ENCODE measurements at places on chromosomes 16 and 17. TPM values are rescaled to one million over a fixed set of nuclear protein-coding genes. Genes with fewer than 3 reads are reported as not detected.

Gene ABCC11
- total RNA-seq, result 0.24 TPM

Gene OTOP3
- total RNA-seq, result not detected

Gene SPATA32
- total RNA-seq, result not detected

Gene HBA2
- total RNA-seq, result 87.5 TPM

Gene BICDL2
- total RNA-seq, result not detected

Gene RHBDL3
- not detected for total RNA-seq

Gene CPHXL2
- not detected for total RNA-seq

- no peak for DNase-seq
Observed at GRCh38 chr17:1328437-1328836, 49.0 kb downstream of the TRARG1 start.

- DNase-seq, result no peak
Observed at GRCh38 chr16:50982808-50983207, 168.3 kb downstream of the SALL1 start.

GRCh38 chr16:19066988-19067348, 446 bp upstream of the COQ7 start:
- no peak for DNase-seq

DNA sequence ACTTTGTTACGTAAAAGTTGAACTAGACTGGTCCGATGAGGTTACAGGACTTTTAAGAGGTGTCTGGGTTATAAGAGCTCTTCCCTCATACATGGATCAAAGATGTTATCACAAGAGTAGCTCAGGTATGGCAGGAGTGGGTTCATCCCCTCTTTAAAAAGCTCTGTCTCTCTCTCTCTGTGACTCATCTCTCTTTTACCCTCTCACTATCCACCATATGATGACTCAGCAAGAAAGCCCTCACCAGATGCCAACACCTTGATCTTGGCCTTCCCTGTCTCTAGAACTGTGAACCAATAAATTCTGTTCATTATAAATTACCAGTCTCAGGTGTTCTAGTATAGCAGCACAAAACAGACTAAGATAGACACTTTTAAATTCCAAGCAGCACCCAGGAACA, 1.9 kb upstream of the CLEC19A start:
- no peak for DNase-seq

DNA sequence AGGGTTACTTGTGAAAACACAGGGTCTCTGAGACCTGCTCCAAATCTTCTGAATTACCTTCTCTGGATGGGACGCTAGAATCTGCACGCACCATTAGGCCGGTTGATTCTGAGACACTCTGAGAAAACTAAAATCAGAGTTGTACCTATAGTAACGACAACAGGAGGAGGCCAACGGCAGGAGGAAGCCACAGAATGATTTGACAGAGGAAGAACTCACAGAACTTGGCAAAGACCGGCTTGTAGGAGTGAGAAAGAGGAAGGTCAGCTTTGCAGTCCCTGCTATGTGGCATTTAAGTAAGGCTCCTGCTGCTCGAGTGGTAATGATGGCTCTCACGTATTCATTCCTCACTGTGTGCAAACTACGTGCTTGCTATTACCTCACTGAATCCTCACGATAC, 483.0 kb downstream of the TMEM114 start:
- no peak for DNase-seq

- no peak for DNase-seq
Observed at GRCh38 chr16:89066721-89067120, 26.9 kb upstream of the ACSF3 start.

GRCh38 chr17:51189628-51190027, 23.4 kb downstream of the NME2 start:
- no peak for DNase-seq

- DNase-seq, result no peak
Observed at GRCh38 chr16:11985250-11985649, 8.7 kb downstream of the SNX29 start.

DNA sequence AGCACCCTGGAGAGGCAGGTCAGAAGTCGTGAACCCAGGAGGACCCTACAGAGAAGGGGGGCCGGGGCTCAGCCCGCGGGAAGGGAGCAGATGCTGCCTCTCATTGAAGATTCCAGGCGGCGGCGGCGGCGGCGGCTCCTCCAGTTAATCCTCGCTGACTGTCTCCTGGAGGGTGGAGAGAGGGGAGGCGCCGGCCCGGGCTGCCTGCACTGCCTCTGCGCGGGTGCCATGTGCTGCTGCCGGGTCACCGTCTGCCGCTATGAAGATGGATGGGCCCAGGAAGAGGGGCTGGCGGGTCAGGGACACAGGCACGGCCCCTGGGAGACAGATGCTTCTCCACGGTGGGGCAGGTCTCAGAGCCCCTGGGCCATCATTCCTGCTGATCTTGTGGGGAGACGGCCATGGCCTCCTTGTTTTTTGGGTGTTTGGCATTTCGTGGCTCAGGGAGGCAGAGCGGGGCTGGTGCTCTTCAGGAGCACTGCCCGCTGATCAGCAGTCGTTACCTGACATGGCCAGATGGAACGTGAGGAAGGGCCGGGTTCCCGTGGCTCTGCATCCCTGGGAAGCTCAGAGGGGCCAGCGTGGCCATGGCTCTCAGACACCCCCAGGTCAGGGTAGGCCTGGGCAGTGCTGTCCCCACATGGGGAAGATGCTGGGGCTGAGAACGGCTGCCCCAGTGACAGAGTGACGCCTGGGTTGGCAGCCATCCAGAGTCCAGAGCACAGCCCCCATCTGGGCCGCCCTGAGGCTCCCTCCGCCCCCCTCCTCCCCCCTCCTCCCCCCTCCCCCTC, 36.1 kb downstream of the GINS2 start:
- no peak for DNase-seq

DNA sequence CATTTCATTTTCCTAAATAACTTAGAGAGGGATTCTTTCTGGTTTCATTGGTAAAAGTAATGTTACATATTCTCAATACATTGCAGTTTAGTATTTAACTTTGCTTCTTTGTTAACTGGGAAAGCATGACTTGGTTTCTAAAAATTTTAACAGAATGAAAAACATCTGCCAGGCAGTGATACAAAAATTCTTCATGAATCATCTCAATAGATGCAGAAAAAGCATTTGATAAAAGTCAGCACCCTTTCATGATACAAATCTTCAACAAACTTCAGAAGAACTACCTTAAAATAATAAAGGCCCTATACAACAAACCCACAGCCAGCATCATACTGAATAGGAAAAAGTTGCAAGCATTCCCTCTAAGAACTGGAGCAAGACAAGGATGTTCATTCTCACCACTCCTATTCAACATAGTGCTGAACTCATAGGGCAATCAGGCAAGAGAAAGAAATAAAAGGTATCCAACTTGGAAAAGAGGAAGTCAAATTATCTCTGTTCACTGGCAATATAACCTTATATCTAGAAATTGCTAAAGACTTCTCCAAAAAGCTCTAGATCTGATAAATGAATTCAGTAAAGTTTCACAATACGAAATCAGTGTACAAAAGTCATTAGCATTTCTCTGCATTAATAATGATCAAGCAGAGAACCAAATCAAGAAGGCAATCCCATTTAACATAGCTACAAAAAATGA, 50.4 kb downstream of the SLFN5 start:
- no peak for DNase-seq

DNA sequence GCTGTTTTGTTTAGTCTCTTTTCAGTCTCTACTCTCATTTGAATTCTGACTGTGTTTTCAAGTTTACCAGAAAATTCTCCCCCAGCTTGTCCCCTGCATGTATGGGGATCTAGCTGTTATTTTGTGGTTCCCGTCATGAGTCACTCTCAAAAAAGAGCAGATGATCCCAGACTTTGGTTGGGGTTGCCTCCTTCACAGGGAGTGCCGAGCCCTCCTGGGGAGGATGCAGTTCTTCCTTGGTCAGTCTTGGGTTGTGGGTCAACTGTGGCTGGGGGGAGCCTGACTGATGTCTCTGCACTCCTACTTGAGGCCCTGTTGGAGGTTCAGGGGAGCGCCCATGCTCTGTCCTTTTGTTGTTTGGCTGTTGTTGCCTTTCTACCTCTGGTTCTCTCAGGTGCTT, 37.7 kb downstream of the EPN2 start:
- DNase-seq, result no peak

DNA sequence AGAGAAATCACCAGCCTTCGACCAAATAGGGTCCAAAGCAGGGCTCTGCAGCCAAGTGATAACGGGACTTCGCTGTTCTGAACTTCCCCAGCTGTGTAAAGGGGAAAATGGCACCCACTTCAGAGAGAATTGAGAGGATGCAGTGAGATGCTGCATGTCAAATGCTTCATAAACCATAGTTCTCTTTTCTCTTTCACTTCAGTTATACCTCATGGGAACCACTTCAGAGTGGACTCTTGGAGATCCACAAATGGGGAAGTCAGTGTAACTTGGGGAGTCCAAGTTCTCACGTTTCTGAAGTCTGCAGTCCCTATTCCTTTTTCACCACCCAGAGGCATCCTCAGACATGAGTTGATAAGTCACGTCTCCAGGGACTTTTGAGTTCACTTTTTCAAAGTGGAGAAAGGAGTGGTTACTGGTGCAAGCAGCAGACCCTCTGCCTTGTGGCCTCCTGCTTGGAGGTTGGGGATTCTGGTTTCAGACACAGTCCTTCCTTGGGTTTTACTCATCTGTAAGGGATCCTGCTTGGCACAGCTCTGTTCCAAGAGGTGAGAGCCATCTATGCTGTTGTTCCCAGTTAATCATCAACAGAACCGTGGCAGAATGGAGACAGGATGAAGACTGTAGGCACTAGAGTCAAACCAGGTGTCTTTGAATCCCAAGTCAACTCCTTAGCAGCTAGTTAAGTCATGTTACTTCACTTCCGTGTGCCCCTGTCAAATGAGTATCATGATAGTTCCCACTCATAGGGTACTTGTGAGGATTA, 123.4 kb upstream of the NOL11 start:
- DNase-seq, result no peak

GRCh38 chr16:48498769-48499631, 111.0 kb downstream of the N4BP1 start:
- no peak for DNase-seq

DNA sequence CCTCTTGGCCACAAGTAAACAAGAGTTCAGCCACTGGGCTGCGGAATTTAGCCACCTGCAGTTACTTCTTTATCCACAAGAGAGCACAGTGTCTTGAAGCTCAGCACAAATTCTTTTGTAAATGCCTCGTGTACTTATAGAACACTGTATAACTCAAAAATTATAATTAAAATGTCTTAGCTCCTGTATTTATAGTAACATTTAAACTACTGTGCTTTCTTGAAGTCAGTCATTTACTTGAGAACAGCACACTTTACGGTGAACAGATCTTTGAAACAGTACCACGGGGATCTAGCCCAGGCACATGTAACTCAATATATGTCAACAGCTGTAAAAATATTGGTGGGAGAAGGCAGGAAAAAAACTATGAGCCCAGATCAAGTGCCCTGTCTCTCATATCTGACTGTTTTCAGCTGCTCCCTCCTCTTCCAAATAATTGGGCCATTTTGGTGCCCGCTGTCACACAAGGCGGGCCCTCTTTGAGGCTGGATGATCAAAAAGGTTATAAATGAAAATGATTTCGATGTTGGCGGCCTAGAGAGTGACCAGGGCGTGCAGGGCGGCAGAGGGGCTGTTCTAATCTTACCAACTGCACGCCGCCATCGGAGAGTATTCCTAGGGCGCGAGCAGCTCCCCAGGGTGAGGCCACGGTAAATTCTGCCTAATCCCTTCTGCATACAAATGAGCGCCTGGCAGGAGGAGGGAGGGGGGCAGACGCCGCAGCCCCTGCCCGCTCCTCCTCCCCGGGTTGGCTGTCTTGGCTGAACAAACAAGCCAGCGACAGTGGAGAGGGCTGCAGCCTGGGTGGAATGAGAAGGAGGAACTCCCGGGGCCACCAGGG, 183.2 kb downstream of the C16orf78 start:
- DNase-seq, result no peak

DNA sequence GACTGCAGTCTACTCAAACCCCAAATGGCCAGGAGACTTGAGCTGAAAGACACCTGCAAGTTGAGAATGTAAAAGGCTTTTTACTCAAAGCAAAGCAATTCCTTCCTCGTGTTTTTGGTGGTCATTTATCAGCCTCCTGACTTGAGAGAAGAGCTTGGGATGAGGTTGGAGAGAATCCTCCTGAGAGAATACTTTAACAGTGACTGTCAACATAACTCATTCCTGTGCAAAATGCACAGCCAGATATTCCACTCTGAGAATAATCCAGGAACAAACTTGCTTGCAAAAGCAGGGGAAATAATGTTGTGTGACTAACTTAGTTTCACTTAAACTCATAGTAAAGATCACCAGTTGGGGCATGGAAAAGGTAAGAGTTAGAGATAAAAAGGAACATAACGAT, 53.4 kb downstream of the SNTB2 start:
- DNase-seq, result no peak

DNA sequence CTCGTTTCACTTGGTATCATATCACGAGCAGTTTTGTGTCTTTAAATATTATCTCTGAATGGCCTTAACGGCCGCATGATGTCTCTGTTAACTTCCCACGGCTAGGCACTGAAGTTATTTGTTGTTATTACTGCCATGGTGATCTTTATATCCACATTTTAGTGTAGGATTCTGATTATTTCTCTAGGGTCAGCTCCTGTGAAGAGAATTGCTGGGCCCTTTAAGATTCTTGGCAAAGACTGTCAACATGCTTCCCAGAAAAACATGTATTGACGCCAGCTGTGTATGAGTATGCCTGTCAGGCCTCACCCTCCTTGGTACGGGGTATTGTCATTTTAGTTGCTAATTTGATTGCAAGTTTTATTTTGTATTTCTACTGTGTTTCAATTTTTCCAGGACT, 263.5 kb downstream of the SNX29 start:
- no peak for DNase-seq

DNA sequence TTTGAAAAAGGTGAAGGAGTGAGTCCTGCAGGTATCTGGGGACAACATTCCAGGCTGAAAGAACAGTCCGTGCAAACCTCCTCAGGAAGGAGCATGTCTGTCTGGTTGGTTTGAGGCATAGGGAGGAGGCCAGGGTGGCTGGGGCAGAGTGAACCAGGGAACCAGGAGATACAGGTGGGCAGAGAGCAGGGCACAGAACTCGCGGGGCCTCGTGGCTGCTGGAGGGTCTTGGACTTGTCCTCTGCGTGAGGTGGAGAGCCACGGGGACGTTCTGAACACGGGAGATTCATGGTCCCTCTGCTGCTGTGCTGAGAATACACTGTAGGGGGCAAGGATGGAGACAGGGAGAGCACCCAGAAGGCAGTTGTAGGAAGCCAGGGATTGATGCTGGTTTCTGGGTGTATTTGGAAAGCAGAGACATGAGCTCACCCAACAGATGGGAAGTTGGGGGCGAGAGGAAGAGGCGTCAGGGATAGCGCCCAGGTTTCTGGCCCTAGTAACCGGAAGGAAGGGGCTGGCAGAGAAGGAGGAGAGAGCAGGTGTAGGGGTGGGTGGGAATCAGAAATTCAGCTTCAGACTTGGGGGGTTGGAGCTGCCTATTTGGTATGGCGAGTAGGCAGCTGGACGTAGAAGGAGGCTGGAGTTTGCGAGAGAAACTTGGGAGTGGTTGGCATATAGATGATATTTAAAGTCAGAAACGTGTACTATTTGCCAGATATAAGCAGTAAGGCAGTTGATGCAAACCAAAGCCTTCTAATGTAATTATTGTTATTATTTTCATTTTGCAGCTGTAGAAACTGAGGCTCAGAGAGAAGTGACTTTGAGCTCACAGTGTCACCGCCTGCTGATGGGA, at the start of gene CCL17:
Gene CCL17, plus strand, starts transcription at position 803 of the 853 bp plus-strand sequence. CDS start 9,166 bp downstream, outside the sequence.
- no peak for DNase-seq

All from heart right ventricle (tissue), 16 donors.